Right kidney (tissue), 9 donors: ENCODE measurements at places on chromosomes 5 and 9.

GRCh38 chr9:106557996-106558667 lies 304.8 kb upstream of the ZNF462 start:
- DNase-seq: no peak

- DNase-seq: no peak
Measured at GRCh38 chr5:116702776-116703175, 128.2 kb upstream of the SEMA6A start.

DNA sequence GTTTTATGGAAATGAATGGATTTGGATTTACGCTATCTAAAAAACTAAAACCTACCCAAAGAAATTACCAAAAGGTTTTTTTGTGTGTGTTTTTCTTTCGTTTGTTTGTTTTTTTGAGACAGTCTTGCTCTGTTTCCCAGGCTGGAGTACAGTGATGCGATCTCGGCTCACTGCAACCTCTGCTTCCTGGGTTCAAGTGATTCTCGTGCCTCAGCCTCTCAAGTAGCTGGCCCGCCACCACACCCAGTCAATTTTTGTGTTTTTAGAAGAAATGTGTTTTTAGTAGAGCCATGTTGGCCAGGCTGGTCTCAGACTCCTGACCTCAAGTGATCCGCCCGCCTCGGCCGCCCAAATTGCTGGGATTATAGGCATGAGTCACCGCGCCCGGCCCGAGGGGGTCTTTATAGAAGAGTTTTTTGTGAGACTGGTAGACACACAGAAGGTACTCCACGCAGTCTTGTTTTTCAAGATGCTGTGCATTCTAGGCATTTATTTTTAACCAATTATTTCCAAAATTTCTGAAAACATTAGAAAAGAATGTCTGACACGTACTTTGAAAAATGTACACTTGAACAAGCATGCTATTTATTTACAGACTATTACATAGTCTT lies 75.7 kb downstream of the NR6A1 start:
- DNase-seq: no peak

DNA sequence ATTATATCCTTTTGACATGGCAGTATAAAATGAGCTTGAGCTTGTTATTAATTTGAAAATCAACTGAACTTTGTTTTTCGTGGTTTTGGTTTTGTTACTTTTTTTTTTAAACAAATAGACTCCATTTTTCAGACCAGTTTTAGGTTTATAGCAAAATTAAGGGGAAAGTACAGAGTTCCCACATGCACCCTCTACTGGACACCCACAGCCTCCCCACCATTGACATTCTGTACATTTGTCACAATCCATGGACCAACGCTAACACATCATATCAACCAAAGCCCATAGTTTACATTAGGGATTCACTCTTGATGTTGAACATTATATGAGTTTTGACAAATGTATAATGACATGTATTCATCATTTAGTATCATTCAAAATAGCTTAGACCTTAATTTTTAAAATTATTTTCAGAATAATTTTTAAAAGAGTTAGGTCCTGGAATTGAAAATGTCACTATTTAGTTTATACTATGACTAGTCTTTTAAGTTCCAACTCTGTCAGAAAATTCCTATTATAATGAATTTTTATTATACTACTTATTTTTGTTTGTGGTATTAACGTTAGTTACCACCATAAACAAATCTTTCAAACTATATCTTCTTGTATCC lies 35.3 kb upstream of the JMY start:
- DNase-seq: no peak

- peak; percentile 93 for DNase-seq
Measured at GRCh38 chr9:136807281-136808074, at the start of gene RABL6. TSS of gene RABL6 (plus strand) at chr9:136807948. CDS start at chr9:136808197, 249 bp downstream.

GRCh38 chr9:27356446-27356845 lies 59.5 kb upstream of the EQTN start:
- DNase-seq: no peak

DNA sequence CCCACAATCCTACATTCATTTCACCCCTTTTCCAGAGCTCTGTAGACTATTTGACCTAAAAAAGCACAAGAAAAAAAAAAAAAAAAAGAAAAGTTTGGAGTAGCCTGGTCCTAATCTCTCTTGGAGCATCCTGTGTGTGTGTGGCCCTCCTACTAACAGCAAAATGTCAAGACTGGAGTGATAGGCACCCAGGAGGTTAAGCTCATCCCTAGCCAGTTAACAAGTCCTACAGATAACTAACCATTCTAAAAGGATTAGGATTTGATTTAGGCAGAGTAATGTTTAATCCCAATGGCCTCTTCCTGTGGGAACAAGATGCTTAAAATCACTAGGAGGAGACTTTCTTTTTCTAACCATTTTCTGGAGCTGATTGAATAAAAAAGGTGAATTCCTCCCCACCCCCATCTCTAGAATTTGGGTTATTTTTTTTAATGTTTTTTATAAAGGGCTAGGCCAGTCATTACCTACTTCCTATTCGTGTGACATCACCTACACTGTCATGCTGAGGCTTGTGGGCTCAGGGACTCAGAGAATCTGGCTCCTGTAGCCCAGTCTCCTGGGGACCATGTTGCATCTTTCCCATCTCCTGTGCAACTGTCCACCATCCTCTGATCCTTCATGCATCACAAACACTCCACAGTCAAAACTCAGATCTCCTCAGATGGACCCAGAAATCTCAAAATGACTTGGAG lies 43.2 kb upstream of the NR3C1 start:
- no peak for DNase-seq

GRCh38 chr5:28077291-28078240 lies 1039.2 kb upstream of the CDH9 start:
- no peak for DNase-seq

DNA sequence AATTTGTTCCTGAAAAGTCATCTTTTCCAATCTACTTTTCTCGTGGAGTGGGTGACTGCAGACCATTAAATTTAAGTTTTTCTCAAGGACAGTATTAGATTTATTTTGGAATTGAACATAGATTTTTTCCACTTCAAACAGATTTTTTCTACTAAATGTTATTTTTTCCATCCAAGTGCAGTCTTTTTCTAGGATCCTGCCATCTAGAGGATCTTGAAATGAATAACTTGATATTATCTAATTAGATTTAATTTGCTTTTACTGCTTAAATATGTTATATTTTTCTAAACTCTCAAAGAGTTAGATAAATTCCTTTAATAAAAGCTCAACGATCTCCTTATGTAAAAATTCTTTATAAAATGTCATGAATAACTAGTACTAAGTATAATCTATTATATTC lies 136.9 kb upstream of the PRR16 start:
- no peak for DNase-seq

DNA sequence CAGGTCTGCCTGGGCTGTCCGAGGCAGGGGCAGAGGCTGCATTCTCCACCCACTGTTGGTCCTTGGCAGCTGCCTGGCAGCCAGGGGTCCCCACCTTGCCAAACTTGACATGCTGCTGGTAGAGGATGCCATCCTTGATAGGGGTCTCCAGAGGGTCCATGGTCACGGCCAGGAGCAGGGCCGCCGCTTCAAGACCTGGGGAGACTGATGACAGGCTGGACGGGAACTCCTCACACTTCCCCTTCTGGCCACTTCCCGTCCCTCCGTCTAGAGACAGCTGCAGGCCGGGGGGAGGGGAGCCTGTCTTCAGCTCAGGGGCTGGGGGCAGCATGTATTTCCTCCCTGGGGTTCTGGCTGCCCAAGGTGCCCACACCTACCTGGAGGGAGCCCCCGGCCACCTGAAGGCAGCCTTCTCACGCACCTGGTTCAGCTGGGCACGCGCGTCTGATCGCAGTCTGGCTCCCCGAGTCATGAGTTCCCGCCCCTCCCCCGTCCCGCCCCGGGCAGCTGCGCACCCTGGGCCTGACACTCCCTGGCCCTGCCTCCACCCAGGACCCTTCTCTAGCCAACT lies at the start of gene DOK3:
DOK3 (minus strand) TSS at position 446 of the 571 bp plus-strand sequence; CDS start at position 160, 286 bp downstream.
- no peak for DNase-seq
